ENCODE measurements at places on chromosomes 7 and 10.

DNA sequence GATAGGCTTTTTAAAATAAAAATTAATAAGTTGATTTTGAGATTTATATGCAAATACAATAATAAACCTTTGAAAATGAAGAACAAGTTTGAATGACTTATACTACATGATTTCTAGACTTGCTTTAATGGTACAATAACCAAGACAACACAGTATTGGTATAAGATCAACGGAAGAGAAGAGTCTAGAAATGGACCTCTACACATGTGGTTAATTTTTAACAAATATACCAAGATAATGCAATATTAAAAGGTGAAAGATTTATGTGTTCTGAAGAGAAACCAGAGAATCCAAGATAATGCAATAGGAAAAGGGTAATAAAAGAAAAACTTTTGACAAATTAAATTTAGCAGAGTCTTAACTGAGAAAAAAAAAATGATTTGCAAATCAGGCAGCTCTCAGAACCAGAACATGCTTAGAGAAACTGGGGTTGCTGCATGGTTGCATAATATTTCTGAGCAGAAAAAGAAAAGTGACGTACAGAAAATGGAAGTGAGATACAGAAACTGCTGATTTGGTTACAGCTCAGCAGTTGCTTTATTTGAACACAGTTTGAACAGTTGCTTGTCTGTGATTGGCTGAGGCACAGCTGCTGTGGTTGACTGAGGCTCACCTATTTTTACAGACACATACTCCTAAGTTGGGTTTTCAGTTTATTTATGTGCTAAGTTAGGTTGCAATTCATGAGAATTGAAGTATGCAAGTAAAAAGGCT, 365.9 kb downstream of the CRPPA start:
- peak; percentile 67 for DNase-seq

DNA sequence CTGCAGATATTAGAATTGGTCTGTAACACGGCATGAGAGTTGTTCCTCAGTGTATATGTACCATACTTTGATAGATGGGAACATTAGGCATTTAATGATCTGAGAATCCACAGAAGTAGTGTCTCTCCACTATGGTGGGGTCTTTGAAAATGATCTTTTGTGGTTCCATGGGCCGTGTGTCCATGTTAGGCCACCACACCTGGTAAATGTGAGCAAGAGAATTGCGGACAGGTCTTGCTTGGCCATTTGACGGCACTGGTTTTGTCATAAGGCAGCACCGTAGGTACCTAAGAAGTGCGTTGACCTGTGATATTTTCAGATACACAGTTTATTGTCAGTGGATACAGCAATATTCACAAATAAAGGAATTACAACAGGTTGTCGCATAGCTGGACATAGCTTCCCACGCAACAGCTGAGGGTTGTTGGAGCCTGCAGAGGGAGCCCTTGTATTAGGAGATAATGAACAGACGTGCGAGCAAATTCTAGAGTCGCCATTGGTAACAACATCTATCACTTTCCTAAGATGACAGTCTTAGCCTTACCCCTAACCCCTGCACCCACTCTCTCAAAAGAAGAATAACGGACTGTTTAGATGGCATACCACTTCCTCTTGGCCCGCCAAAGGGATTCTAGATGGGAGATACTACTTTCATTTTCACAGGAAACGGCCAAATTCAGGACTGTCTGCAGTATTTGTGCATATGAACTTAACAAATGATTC, 111.4 kb downstream of the COL28A1 start:
- DNase-seq, result peak; percentile 78

DNA sequence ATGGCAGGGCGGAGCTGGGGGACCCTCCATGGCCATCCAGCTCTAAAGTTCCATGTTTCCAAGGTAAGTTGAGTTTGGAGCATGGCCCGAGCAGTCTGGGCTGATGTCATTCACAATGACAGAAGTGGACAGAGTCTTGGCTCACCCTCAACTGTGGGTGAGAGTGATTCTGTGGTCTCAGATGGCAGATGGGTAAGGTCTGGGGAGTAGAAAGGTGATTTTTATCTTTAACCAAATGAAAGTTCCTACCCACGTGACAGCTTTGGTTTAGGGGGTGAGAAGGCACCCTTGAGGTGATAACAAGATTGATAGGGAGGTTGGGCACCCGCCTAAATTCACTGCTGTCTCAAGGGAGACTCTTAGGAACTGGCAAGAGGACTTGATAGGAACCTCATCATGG, 57.6 kb upstream of the PDZD8 start:
- peak; percentile 36 for DNase-seq

GRCh38 chr10:71266918-71267442, 52.1 kb upstream of the SLC29A3 start:
- no peak for DNase-seq

GRCh38 chr10:76071653-76072365, 640.4 kb downstream of the LRMDA start:
- DNase-seq, result no peak

GRCh38 chr10:31757831-31758230, 170.8 kb downstream of the ARHGAP12 start:
- DNase-seq, result no peak

DNA sequence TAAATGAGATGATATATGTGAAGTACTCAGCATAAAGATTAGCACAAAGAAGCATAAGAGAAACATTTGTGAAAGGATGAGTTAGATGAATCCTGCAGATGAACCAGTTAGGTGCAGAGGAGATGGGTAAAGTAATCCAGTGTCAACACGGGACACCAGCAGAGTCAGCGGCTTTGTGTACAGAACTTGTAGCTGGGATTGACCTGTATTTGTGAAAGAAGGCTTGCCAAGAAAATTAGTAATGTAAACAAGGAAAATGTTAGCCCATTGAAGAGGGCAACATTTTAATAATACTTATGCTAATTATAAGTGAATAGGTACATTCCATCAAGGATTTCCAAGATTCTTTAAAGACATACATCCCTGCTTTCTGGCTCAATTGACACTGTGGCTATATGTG, 255.7 kb downstream of the PTEN start:
- DNase-seq, result no peak

DNA sequence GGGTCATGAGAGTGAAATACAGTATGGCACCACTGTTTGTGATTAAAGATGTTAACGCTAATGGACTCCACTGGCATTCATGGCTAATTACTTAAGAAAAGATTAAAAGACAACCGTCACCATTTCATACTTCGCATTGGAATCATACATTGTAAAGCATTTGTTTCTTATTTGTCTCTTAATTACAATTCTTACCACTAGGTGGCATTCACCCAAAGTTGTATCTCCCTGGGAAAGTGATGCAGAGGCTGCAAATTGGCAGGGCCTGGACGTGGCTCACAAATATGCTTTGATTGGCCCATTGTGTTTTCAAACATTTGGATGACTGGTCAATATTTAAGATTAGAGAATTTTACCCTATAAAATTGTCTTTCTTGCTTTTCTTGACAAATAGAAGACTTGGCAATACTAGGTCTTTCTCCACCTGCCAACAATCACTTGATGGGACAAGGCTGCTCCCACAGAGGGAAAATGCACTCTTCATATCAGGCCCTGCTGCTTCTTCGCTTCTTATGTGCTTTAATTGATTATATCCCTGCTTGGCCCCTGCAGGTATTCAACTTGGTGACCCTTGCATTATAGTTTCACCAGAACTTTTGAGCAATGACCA, 72.1 kb upstream of the STARD3NL start:
- DNase-seq, result peak; percentile 65

- peak; percentile 78 for DNase-seq
Observed at GRCh38 chr10:102394801-102395399, 605 bp upstream of the NFKB2 start.

DNA sequence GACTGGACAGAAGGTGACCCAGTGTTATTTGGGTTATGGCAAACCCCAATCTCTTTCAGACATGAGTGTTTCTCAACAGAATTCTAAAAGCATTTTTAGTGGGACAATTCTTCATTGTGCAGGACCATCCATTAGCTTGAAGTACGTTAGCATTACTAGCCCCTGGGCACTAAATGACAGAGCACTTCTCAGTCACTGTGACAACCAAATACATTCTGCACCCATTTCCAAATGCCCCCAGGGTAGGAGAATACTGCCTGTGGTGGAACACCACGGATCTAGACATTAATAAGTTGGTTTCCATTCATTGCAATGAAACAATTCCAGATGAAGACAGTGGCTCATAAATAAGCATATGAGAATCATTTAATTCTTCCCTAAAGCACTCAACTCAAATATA, 102.4 kb upstream of the FRMD4A start:
- DNase-seq, result no peak

GRCh38 chr7:33186192-33186591, 56.8 kb downstream of the BBS9 start:
- peak; percentile 30 for DNase-seq

DNA sequence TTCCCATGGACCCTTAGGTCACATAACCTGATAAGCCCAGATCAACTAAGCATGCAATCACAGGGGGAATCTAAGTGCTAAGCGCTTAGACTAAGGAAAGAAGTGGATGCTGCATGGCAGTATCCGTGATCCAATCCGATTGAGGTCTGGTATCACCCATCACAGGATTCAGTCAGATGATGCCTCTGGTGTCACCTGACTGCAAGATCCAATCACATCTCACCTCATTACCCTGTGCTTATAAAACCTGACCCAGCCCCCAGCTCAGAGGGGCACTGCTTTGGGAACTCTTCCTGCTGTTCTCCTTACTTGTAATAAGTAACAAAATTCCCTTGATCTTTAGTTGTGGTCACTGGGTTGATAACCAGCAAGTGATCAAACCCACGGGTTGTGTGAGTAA, 84.7 kb upstream of the TMEM168 start:
- no peak for DNase-seq

GRCh38 chr10:36366843-36367242, 724.7 kb upstream of the FZD8 start:
- DNase-seq, result no peak

DNA sequence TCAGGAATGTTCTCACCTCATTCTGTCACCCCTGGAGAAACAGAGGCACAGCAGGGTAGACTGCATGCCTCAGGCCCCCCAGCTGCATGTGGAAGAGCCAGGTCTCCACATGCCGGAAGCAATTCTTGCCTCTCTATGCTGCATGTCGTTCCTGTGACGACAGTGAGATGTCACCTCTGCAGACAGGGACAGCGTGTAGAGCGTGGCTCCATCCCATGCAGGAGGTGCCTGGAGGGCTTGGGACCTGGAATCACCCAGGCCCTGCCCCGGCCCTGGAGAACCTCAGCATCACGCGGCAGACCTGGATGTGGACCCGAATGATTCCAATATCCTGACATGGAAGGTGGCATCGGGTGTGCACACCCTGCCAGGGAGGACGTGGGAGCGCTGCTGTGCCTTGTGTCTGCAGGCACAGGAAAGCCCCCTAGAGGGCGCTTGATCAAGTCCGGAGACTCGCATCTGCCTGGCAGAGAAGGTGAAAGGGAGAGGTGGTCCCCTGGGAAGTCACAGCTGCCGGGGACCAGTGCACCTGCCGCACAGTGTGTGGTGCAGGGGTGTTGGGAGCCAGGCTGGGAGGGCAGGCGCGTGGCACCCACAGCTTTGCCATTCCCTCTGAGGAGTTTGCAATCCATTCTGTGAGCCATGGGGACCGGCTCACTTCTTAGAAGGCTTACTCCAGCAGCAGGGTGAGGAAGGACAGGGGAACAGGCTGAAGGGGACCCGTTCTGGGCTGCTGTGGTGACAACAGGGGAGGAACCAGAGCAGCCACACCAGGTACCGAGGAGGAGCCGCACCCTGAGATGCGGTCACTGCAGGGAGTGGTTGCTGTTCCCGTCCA, 45.3 kb upstream of the EN2 start:
- peak; percentile 38 for DNase-seq

DNA sequence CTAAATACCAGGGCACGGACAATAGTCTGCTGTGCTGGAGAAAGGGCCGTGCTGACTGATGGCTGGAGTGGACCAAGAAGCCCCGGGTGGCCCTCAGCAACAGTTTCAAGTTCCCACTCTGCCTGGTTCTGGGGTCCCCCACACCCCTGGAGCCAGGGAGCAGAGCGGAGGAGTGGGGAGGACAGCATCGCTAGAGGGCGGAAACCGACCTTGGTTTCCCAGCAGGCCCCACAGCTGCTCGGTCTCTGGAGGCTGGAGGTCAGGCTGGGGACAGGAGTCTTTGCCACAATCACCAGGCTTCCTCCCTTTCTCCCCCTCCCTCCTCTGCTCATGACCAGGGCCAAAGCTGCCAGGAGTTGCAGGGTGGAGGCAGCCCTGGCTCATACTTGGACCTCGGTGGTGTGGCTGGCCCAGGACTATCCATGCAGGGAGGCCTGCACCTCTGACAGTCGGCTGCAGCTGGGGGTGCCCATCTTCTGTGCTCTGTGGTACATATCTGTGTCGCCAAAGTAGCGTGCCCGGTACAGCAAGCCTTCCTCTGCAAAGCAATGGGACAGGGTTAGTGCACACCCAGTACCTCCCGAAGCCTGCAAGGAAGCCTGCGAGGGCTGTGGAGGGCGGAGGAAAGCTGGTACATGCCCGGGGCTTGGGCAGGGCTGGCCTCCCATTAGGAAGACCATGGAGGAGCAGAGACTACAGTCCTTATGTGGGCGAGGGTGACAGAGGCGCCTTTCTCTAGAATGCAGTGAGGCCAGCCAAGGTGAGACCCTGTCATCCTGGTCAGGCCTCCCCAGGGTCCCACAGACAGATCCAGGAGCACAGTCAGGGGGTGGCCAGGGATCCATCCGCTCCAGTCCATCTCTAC, 19.1 kb downstream of the DNAJB12 start:
- DNase-seq, result no peak

GRCh38 chr10:85619832-85620231, 746.8 kb downstream of the GRID1 start:
- DNase-seq, result no peak

GRCh38 chr10:130924138-130924819, 387.2 kb downstream of the TCERG1L start:
- DNase-seq, result peak; percentile 38

DNA sequence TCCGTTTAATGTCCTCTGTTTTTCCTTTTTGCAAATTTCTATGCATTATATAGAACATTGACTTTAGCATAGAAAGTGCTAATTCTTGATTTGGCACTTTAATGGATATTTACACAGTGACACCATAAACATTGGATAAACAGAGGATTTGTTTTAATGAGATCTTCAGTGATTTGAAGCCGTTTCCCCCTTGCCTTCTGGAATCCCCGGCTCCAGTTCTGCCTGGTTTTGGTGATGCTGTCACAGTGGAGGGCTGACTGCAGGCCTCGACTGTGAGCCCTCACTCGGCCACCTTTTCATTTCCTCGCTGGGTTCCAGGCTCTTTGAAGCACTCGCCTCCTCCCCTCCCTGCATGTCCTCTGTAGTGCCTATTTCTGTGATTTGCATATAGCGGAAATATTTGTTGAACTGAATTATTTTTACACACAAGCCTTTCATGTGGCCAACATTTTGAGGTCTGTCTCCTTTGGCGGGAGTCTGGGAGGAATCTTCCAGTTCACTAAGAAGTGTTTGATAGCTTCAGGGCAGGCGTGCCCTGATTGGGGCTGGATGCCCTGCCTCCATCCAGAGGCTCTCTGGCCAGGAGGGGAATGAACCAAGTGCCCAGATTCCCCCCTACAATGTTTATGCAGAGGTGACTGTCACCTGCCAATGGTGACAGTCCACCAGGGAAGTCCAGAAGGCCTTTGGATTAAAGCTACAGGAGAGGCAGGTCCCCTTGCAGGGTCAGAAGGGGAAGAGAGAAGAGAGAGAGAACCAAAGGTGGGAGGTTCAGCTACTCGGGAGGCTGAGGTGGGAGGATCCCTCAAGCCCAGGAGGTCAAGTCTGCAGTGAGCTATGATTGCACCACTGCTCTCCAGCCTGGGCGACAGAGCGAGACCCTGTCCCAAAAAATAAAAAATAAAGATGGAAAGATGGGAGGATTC, 67.5 kb downstream of the CUX1 start:
- DNase-seq, result no peak
